ENCODE measurements at places on chromosomes 1 and 21.

DNA sequence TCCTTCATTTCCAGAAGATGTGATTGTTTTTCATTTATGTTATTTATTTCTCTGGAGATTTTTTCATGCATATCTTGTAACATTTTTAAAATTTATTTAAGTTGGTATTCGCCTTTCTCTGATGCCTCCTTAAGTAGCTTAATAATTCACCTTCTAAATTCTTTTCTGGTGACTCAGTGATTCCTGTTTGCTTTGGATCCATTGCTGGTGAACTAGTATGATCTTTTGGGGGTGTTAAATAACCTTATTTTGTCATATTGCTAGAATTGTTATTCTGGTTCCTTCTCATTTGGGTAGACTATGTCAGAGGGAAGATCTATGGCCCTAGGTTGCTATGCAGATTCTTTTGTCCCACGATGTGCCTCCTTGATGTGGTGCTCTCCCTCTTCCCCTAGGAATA lies 1347.2 kb upstream of the B3GALT2 start:
- DNase-seq: no peak

- DNase-seq: no peak
Measured at GRCh38 chr1:231778009-231778719, 151.6 kb downstream of the DISC1 start.

DNA sequence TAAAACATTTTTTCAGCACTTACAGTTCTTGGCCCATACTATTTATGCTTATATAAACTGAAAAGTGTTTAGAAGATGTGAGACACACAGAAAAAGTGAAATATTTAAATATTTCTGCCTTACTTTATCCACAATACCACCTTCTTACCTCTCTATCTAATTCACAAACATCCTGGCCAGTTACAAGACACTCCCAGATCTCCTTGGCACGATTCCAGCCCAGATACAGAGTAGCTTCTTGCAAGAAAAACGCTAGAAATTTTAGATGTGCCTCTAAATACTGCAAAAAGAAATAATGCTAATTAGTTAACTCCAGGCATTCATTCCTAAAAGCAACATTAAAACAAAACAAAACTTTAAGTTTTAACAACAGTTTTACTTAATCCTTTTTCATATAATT lies 68.4 kb downstream of the USP24 start:
- DNase-seq: no peak

DNA sequence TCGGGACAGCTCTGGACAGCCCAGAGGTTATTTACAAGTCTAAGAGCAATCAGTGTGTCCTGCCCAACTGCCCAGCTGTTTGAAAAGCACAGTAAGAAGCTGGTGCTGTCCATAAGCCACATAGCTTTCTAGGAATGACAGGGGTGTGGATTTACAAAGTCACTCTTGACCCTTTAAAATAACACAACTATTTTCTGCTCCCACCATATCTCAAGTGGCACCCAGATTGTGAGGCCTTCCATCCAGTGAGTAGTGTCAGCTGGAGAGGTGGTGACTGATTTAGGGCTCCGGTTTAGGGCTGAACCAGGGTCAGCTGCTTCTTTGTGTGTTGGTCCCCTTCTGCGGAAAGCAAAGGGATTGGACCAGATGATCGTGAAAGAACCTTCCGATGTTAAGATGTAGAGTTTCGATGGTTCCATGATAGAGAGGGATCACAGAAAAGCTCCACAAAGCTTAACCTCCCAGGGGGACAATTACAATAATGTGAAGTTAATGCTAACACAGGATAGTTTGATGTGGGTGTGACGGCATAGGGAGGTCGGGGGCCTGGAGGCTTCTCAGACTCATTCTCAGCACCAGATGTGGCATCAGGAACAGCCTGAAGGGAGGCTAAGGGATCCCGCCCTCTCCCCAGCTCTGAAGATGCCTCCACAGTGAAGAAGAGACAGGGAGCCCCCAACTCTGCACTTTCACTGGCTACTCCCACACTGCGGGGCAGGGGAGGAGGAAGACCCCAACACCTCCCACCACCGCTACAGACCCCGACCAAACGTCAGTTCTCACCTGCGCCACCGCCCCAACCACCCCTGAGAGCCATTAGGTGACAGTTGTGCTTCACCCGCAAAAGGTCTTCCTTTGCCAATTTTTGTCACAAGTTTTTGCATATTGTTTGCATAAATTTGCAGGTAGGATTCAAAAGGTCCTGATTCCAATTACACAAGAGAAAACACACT lies 40.6 kb downstream of the LRRC3 start:
- no peak for DNase-seq

GRCh38 chr1:221164029-221164428 lies 284.8 kb downstream of the HLX start:
- DNase-seq: no peak

- no peak for DNase-seq
Measured at GRCh38 chr1:52328615-52329014, 37.4 kb downstream of the CC2D1B start.

GRCh38 chr1:115118086-115118485 lies 28.8 kb upstream of the TSPAN2 start:
- no peak for DNase-seq

DNA sequence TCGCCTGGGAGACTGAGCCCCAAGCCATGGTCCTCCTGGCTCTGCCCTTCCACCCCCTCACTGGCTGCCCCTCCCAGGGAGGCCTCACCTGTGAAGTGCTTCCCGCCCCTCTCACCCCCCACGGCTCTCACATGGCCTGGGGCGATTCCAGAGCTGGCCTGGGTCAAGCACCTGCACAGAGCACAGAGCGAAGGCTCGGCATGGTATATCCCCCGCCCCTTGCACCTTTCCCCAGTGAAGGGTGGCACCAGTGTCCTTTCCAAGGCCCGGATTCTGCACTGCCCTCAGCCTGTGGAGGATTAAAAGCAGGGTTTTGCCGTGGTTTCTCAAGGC lies 1.1 kb upstream of the AJAP1 start:
- no peak for DNase-seq

- DNase-seq: no peak
Measured at GRCh38 chr1:186325239-186325638, 49.8 kb downstream of the TPR start.
